ENCODE measurements at places on chromosomes 7 and 10.

GRCh38 chr10:92187101-92187500 is 103.8 kb downstream of the CPEB3 start:
- no peak for DNase-seq

GRCh38 chr10:72954596-72955554 is at the start of gene PLA2G12B:
Gene PLA2G12B (minus strand): TSS chr10:72954806. CDS start chr10:72954685, 121 bp downstream.
- DNase-seq = no peak

DNA sequence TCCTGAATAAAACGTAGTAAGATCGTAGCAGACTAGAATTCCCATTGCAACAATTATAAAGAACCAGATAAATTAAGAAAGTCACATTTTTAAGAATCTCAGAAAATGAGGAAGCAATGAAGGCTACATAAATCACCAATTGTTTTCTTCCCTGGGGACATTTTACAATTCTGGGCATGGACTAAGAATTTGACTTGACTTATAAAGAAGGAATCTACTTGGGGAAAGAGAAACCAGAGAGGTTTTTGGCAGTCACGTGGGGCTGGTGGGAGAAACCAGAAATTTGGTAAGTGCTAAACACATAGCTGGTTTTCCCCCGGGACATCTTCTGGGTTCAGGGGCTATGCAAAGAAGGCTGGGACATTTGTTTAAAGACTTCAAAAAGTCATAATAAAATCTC is 109.8 kb upstream of the IL6 start:
- DNase-seq = no peak

DNA sequence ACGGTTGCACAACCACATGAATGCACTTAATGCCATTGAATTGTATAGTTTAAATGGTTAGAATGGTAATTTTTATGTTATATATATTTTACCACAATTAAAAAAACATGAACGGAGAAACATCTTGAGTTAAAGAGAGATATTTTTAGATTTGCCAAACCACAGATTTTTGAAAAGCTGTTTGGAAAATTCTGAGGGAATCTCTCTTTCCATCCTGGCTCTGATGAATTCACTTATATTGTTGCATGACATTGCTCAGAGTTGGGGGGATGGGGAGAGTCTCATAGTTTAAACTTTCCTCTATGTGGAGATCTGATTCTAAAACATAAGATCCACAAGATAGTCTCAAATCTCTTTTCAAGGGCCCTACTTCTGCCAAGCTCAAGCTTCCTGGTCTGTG is 275.0 kb upstream of the NPVF start:
- DNase-seq = no peak

DNA sequence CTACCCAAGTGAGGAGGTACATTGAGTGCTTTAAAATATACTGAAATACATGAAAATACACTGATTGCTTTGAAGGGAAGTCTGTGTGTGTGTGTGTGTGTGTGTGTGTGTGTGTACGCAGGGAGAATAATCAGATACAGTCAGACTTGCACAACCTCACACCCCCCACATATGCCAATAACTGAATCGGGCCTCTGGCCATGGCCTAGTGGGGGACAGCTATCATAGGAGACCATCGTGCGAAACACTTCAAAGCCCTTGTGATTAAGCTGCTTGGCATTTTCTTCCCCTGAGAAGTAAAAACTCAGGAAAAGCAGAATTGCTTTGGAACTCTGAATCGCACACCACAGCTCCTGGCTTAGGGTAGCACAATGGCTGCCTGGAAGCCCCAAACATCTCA is 135.1 kb downstream of the C10orf105 start:
- no peak for DNase-seq

- DNase-seq = no peak
Observed at GRCh38 chr10:117946525-117947070, 100.1 kb downstream of the RAB11FIP2 start.

DNA sequence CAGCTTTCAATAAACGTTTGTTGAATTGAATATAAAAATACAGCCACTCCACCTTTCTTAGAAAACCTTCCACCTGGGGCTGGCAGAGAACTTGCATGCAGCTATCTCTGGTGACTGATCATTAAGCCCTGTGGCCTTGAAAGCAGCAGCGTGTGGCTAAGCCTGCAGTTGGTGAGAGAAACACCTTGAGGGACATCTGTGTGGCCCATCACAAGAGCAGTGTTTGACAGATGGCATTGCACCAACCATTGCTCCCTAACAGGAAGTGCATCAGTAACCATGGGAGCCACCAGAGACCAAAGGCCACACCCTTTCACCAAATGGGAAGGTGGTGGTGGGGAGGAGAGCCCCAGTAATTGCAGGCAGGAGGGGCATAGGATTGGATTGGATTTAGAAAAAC is 22.4 kb downstream of the RHOBTB1 start:
- DNase-seq = no peak

DNA sequence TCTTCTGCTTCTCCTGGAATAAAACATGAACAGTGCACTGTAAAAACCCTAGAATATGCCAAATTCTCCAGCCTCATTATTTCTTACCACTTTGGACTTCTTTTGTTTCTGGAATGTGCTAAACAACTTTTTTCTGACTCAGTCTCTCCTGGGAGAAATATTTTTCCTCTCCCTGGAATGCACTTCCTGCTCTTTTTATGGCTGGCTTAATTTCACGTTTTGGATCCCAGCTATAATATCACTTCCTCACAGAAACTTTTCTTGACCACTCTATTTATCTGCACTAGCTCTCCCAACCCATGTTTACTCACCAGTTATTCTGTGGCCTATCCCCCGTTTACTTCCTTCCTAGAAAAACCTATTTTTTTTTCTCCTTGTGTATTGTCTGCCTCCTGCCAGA is 26.7 kb downstream of the ABCB5 start:
- DNase-seq = no peak

GRCh38 chr10:3516234-3516922 is 268.6 kb downstream of the KLF6 start:
- no peak for DNase-seq

- DNase-seq = no peak
Observed at GRCh38 chr10:348456-348855, 213.2 kb downstream of the ZMYND11 start.

- no peak for DNase-seq
Observed at GRCh38 chr7:126635545-126635944, 617.2 kb downstream of the GRM8 start.

GRCh38 chr10:110794808-110795207 is 76.9 kb upstream of the PDCD4 start:
- DNase-seq = no peak

DNA sequence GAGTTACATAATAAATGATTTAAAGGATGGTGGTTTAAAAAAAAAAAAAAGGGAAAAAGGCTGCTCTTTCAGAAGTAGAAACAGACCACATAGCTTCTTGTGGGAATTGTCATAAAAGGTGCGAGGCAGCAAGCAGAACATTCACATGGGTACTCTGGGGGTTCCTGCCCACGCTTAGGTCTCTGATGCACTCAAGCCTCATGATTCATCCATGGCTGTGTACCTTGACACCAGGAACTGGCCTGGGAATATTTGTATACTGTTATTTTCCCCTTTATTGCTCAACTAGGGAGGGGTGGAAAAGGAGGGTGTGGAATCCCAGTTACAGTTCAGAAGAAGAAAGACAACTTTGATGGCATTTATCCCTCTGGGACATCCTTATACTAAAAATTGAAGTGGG is 4.0 kb downstream of the PON2 start:
- DNase-seq = no peak

DNA sequence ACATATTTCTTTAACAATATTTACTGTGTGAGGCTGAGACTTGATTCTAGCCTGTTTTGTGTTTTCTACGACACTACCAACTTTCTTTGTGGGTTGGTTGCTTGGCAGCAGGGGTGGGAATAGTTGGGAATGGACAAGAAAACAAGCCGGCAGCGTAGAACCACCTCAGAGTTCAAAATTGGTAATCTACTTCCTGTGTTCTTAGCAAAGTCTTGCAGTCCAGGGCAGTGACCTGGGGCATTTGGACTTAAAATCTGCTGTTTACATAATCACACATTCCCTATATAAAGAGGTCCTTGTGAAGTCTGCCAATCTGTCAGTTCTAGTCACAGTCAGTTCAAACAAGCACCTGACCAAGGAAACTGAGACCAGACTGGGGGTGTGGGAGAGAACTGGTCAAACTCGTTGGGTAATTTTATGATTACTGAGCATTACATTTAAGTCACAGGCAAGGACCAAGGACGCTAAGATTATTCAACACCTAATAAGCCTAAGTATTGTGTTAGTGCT is 167.9 kb downstream of the CPEB3 start:
- no peak for DNase-seq

GRCh38 chr10:34835908-34836508 is 20.9 kb upstream of the PARD3 start:
- no peak for DNase-seq

DNA sequence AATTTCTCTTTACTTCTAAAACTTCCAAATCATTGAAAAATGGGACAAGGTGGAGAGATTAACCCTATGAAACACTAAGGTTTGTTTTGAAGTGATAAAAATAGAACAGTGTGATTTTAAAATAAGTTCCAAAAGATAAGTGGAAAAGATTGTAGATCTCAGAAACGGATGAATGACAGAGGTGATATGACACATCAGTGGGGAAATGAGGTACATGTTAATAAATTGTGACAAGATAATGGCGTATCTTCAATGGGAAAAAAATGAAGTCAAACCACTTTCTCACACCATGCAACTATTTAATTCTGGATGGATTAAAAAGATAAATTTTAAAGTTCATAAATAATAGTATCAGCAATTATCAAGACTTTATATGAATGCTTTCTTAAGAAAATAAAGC is 159.7 kb upstream of the VWC2 start:
- DNase-seq = no peak

DNA sequence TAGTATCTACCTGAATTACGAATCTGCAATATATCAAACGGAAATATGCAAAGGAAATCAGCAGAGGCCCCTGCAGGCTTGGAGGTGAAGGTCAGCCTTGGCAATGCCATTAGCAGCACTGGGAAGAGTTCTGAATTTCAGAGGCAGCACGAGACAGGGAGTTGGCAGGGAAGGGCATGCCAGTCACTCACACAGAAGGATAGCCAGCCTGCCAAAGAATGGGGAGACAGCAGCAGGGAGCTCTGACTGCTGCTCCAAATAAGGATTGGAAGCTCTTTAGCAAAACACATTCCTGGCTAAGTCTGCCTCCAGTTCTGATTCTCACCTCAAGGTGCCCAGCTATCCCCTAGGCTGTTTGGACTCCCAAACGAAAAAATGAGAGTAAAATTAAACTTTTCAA is 188.0 kb downstream of the PDE1C start:
- no peak for DNase-seq

DNA sequence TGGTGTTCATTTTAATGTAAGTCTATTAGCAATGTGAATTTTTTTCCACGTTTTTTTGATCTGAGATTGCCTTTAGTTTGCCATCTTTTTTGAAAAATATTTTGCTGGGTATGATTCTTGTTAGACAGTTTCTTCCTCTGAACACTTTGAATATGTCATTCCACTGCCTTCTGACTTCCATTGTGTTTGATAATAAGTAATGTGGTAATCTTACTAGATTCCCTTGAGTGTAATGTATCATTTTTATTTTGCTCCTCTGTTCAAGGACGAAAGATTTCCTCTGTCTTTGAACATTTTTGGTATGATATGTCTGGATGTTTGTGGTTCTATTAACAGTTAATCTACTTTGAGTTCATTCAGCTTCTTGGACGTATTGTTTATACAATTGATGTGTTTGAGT is 371.4 kb downstream of the SUGCT start:
- no peak for DNase-seq

DNA sequence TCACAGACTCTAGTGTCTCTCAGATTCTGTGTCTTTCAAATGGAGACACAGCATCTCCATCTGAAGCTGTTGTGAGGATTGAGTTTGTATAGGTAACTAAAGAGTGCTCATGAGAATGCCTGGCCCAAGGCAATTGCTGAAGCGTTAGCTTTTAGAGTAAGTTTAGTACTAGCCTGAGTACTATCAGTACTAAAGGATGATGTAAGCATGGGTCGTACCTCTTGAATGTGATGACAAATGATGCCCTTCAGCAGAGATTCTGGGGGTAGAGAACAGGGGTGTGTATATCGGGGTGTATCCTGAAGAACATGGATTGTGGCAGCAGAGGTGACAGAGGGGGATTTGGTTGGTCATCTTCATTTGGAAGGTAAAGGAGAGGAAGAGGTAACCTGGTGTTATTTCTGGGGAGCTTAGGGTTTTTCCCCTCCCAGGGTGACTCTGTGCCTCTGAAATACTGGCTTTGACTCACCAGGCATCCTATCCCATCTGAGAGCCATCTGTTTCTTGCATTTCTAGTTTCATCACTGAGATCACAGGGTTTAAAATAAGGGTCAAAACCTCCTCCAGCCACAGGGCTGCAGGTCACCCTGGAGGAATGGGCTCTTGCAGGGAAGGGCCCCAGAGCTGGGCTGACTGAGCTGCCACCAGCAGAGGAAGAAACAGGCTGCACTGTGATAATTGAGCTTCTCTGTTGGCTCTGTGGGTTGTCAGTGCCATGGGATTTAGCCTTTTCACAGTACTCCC is 756.0 kb downstream of the KCNMA1 start:
- no peak for DNase-seq

- no peak for DNase-seq
Observed at GRCh38 chr7:65397730-65398142, 24.1 kb downstream of the ZNF92 start.

DNA sequence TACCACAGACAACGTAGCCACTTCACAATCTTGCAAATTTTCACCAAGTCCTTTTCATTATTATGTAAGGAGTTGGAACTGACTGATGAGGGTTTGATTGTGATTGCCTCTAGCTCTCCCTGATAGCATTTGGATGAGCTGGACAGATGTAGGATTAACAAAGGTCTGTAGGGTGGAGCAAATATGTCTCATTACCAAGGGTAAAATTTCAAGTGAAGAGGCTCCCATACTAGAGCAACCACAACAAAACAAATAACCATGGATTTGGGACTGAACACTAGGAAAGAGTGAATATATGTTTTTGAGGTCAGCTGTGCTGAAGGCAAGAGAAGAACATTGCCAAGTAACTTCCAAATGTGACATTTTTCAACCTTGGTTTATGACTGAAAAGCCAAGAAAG is 281.7 kb downstream of the NEBL start:
- DNase-seq = no peak

- DNase-seq = no peak
Observed at GRCh38 chr7:106282390-106282789, 2.4 kb downstream of the NAMPT start.

DNA sequence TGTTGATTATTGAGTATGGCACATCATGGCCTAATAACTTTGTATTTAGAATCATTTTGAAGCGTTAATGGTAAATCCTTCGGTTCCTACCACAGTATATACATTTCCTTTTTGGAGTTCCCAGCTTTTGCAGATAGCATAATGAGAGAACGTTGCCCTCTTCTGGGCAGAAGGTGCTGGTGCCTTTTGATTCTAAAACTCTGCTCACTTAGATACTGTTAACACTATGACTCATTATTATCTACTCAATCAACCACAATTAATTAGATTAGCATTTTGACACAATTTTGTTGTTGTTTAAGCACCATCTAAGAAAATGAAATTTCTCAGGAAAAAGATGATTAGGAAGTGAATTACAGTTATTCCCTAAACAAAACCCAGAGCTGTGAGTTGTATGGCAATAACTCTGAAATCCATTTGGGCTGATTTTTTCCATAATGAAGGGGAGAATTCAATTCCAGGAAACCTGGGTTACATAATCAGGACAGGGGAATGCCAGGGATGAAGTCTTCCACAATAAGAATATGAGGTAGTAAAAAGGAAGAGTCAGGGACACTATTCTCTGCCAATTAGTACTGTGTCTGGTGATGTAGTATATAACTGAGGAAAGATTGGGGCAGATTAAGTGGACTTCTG is 11.5 kb upstream of the DLD start:
- DNase-seq = no peak

- DNase-seq = no peak
Observed at GRCh38 chr10:2427412-2427811, 639.9 kb upstream of the PFKP start.

All from stimulated activated CD4-positive, alpha-beta T cell treated with anti-CD3 and anti-CD28 coated beads, Interleukin-2, amount 100 ng/mL, for 48 hours (primary cell).